ENCODE measurements at places on chromosomes 3 and 15.

DNA sequence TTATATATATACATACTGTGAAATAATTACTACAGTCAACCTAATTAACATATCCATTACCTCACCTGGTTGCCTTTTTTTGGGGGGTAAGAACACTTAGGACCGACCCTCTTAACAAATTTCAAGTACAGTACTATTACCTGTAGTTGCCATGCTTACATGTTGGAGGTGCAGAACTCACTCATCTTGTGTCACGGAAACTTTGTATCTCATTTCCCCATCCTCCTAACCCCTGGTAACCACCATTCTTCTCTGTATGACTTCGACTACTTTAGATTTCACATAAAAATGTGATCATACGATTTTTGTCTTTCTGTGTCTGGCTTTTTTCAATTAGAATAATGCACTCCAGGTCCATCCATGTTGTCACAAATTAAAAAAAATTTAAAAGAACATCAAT lies 55.5 kb upstream of the MELTF start:
- no peak for DNase-seq

DNA sequence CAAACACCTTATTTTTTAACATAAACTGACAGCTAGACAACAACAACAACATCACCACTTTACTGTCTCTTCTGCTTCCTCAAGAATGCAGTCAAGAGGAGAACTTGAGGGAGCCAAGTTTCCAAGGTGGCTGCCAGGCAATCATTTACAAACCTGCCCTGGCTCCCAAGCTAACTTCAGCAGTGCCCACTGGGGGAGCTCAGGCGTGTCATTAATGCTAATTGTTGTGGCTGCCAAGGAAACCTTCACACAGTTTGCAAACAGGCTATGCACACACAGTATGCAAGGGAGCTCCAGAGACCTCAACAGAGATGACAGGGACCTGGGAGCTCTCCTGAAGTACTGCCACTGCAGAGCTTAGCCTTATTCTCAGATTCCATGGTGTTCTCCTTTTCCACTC lies 2.1 kb downstream of the DZIP1L start:
- DNase-seq = no peak

GRCh38 chr15:69304182-69304545 lies 5.5 kb downstream of the PAQR5 start:
- DNase-seq = no peak

DNA sequence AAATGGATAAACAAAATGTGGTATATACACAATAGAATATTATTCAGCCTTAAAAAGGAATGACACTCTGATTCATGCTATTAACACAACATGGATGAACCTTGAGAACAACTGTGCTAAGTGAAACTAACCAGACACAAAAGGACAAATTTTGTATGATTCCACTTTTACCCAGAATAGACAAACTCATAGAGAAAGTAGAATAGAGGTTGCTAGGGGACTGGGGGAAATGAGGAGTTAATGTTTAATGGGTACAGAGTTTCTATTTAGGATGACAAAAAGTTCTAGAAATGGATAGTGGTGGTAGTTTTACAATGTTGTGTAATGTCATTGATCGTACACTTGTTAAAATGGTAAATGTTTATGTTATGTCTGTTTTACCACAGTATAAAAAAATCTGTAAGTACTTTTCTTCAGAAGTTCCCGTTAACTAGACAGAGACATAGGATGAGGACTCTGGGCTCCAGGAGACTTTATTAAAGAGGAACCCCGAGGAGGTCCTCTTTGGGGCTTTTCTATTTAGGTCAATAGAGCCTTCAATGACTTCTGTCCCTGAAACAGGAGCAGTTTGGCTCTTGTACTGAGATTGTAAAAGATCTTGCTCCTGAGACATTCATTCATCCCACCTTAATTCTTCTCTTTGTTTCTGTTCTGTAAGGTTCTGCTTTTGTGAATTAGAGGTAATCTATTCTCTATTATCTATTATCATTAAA lies 24.5 kb downstream of the ABHD6 start:
- no peak for DNase-seq

- no peak for DNase-seq
These were observed 15.4 kb downstream of the ARNT2 start for GRCh38 chr15:80419546-80419945.

- no peak for DNase-seq
These were observed 413 bp downstream of the NUSAP1 start for GRCh38 chr15:41333026-41333562.

GRCh38 chr3:129112308-129113052 lies 9.1 kb downstream of the RAB43 start:
- DNase-seq = no peak

DNA sequence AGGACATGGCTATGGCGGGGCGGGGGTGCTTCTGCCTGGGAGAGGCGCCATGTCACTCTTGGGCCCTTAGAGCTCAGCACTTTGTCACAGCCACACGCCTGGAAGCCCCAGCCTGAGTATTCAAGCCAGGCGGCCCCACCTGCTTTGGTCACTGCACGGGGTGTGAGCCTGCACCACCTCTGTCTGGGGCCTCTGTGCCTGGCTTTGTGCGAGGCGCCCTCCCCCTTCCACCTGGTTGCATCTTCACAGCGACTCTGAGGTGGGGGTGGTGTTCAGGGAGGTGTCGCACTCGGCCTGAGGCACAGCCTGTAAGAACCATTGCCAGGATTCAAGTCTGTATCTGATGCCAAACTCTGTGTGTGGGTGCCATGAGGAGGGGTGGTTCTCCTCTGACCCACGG lies 24.1 kb downstream of the ACAD9 start:
- DNase-seq = no peak

DNA sequence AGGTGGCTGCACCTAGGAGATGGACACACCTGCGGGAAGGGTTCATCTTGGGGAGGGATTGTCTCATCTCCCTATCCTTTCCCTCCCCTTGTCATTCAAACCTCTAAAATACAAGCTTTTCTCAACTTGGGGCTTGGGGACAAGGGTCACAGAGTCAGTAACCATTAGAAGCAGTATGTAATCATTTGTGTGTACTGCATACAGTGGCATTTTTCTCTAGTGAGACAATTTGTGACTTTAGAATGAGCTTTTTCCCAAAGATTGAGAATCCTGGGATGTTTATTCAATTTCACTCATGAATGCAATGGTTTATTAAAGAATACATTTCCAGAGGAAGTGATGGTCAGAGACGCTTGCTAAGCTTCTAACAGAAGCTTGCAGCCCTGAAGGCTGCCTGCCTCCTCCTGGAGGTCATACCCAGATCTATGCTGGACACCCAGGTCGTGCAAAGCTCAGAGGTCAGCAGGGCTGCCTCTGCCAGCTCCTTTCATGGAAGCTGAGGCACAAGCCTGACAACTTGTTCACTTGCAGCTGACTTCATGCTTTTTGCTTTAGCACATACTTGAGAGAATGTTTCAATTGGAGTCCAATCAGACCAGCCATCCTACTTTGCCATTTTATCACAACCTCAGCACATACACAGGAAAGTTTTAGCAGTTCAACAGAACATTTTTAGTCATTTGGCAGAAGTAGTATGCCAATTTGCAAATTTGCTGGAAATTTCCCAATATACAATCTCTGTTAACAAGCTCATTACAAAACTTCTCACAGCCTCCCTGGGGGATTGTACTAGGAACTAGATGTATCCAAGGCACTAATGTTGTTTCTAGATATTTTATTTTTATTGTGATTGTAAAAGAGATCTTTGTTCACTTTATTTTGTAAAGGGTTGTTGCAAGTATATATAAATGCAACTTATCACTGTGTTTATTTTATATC lies 25.6 kb upstream of the ALDH1L1 start:
- DNase-seq = no peak

DNA sequence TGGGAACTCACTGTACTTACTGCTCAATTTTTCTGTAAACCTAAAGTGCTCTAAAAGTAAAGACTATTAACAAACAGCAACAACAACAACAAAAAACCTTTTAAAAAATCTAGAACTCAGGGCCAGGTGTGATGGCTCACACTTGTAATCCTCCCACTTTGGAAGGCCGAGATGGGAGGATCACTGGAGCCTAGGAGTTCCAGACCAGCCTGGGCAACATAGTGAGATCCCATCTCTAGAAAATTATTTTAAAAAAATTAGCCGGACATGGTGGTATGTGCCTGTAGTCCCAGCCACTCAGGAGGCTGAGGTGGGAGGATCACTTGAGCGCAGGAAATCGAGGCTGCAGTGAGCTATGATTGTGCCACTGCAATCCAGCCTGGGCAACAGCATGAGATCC lies 161.8 kb downstream of the NUP210 start:
- DNase-seq = no peak

GRCh38 chr15:43799209-43799944 lies 643 bp downstream of the SERINC4 start:
- no peak for DNase-seq

DNA sequence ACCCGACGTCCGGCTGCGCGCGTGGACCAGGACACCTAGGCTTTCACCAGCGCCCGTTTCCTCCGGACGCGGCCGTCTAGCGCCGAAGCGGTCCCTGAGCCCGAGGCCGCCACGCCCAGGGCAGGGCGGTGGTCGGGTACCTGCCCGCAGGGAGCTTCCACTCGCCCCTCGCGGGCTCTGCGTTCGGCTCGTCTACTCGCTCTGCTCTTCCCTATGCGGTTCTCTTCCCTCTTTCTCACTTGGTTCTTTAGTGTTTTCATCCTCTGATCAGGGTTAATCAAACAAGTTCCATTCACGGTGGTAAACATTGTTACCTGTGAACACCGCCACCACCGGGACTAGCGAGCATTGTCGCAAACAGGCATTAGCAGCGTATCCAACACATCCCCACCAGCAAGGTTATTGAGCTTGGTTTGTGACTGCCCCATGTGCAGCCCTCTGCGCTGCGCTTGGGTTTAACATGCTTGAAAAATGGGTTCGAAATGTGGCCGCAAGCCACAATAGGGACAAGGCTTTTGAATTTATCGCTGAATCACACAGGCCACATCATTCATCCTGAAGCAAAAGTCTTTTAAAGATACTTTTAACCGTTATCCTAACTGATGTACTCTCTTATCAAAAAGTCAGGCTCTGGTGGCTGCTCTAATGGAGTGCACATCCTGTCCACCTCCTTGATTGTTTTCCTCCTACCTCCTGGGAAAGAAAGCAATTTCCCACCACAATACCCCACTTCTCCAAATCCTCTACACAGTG lies 843 bp upstream of the CD47 start:
- peak; percentile 37 for DNase-seq

- DNase-seq = no peak
These were observed 122.4 kb downstream of the XXYLT1 start for GRCh38 chr3:195148549-195148948.

- DNase-seq = no peak
These were observed 116.1 kb downstream of the PDE8A start for GRCh38 chr15:85097725-85098124.

GRCh38 chr15:81182756-81183438 lies 13.8 kb upstream of the IL16 start:
- no peak for DNase-seq

Data from cortex of kidney (tissue), 1 donor.